ENCODE measurements at places on chromosomes 4 and X.

GRCh38 chr4:118807659-118808058 lies 28.3 kb downstream of the SEC24D start:
- DNase-seq: no peak

GRCh38 chr4:57065730-57066482 lies 44.3 kb downstream of the IGFBP7 start:
- DNase-seq: no peak

- DNase-seq: no peak
Observed at GRCh38 chr4:73821325-73821724, 15.2 kb upstream of the CXCL6 start.

DNA sequence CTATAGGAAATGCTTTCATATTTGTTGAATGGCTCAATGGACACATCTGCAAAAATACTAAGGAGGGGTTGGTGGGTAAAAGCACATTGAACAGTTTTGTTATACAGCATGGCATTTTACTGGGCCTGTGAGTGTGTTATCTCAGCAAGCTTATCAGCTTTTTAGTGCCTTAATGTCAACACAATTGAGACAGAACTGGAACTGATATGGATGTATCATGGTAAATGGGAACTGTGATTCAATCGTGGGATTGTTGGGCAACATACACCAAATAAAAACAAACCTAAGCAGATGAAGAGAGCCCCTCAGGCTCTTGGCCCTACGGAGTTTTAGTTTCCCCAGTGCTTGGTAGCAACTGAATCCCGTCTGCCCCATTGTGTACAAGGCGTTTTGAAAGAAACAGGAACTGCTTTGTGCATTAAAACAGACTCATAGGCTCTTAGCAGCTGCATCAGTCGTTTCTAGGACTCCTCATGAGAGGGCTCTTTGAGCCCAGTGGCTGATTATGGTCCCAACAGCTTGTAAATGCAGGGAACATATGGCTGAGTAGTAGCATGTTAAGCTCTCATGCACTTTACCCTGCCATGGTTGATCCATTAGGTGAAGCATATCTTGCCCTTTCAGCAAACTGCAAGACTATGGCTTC lies 7.3 kb downstream of the GPR119 start:
- no peak for DNase-seq

DNA sequence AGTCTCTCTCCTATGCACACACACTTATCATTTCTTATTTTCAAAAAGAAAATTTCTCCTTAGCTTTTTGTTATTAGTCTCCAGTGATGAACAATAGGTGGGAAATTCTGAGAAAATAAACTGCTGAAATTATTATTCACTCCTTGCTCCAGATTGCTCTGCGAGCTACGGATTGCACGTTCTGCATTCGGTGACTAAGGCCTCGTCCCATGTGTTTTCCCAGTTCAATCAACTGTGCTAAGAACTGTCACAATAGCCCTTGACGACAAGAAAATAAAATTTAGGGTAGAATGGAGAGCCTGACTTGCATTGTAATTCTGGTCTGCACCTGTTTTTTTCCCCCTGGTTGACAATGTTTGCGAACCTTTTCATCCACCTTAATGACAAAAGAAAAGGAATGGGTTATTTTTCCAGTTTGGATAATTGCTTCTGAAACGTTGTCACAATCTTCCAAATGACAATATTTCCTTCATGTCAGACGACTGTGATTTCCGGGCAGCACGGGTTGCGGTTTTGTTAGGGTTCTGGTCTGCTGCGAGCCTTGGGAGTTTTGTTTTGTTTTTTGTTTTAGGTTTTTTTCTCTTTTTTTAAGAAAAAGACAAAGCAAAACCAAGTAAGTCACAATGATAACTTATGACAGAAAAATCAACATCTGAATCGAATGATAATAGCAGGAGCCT lies 124.5 kb upstream of the NOCT start:
- peak; percentile 78 for DNase-seq

- no peak for DNase-seq
Observed at GRCh38 chrX:39551762-39552161, 546.0 kb downstream of the BCOR start.

GRCh38 chrX:41666251-41666650 lies 22.5 kb upstream of the GPR34 start:
- no peak for DNase-seq

DNA sequence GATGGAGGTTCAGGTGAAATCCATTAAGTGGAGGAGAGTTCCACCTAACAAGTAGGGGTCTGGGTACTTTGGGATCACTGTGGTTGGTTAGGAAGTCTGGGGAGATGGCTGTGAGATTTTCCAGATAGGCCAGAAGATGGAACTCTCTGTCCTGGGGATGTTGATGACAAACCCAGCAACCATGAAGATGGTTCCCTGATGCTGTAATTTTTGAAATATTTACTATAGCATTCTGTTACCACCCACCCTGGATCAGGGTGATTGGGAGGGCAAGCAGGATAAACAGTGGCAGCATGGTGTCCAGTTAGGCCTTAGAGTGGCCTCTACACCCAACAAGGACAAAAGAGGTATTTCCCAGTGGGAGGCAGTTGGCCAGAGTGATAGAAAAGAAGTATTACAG lies 15.9 kb upstream of the NELFA start:
- no peak for DNase-seq

DNA sequence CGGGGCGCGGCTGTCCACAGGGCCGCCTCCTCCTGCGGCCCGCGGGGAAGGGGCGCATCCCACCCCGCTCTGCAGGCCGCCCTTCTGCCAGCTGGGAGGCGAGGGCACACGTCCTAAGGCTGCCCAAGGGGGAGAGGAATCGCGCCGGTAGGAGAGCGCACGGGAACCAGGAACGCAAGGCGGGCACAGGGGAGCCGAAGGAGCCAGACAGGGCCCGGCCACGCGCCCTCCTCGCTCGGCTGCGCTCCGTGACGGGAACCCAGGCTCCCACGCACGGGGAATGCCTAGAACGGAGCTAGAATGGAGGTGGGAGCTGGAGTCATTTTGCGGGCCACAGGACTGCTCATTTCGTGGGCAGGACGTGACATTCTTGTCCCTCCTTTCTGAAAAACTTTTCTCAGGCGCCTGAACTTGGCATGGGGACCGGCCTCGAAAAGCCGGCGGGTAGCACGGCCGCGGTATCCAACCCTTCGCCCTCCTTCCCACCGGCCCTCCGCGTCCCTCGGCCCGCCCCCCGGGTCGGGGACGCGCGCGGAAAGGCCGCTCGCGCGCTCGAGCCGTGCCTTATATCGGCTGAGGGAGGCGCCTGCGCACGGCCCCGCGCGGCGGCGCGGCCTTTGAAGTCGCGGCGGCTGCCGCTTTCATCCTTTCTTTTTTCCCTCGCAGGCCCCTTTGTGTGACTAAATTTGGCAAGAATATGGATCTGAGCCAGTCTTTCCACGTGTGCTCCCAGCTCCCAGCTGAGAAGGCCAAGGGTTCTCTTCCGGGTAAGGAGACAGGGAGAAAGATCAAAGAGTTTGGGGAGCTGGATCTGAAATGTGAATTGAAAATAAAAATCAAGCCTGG lies 4.2 kb upstream of the LEF1 start:
- peak; percentile 77 for DNase-seq

GRCh38 chrX:55488006-55488592 lies 1.5 kb downstream of the USP51 start:
- no peak for DNase-seq

GRCh38 chr4:89162496-89162895 lies 51.2 kb downstream of the TIGD2 start:
- no peak for DNase-seq

GRCh38 chr4:14827111-14827510 lies 175.2 kb upstream of the CPEB2 start:
- no peak for DNase-seq

DNA sequence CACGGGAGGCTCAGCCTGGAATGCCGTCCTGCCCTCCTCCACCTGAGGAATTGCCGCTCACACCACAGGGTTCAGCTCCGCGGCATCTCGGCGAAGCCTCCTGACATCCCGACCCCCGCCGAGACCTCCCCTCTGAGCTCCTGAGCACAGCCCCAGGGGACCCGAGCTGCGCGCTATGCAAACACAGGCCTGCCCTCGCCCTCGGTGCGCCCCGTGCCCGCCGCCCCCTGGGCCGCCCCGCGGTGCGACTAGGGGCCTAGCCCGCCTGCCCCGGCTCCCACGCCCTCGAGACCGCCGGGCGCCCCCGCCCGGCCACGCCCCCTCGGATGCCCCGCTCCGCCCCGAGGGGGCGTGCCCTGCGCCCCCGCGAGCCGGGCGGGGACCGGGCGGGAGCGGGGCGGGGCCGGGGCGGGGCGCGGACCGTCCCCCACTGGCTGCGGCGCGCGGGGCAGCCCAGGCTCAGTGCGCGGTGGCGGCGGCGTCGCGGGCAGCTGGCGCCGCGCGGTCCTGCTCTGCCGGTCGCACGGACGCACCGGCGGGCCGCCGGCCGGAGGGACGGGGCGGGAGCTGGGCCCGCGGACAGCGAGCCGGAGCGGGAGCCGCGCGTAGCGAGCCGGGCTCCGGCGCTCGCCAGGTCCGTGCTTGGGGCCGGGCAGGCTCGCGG lies at the start of gene FGFR3:
FGFR3 (plus strand) TSS at position 462 of the 664 bp plus-strand sequence. CDS start 642 bp downstream, outside the sequence.
- no peak for DNase-seq

GRCh38 chrX:42825201-42825600 lies 47.2 kb upstream of the PPP1R2C start:
- no peak for DNase-seq

DNA sequence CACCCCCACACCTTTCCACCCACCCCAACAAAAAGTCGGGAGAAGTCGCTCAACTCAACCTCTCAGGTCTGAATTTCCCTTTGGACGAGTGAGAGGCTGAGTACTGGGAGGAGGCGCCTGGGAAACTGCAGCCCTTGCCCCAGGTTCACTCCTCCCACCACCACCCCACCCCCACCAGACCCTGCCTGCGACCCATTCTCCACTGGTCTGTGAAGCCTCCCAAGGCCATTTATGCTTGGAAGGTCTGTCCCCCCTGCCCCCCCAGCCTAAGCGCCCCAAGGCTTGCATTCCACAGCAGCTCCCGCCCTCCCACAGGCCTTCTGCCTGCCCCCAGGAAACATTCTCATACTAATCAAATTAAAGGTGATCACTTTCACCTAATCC lies 27.2 kb downstream of the ELF4 start:
- DNase-seq: no peak

- DNase-seq: no peak
Observed at GRCh38 chr4:53011259-53011905, 149.3 kb downstream of the RASL11B start.

- peak; percentile 40 for DNase-seq
Observed at GRCh38 chr4:145938618-145939440, at the start of gene ZNF827. ZNF827 (minus strand) TSS chr4:145938823; CDS start chr4:145938407, 416 bp downstream.

- DNase-seq: no peak
Observed at GRCh38 chr4:137452799-137453198, 79.5 kb downstream of the PCDH18 start.

GRCh38 chr4:76141241-76141640 lies 7.0 kb downstream of the NUP54 start:
- no peak for DNase-seq

GRCh38 chr4:76738086-76738931 lies 159.6 kb downstream of the SOWAHB start:
- DNase-seq: no peak

- no peak for DNase-seq
Observed at GRCh38 chr4:2787230-2788100, 5.4 kb upstream of the SH3BP2 start.

GRCh38 chr4:8818063-8818881 lies 53.4 kb downstream of the HMX1 start:
- no peak for DNase-seq

DNA sequence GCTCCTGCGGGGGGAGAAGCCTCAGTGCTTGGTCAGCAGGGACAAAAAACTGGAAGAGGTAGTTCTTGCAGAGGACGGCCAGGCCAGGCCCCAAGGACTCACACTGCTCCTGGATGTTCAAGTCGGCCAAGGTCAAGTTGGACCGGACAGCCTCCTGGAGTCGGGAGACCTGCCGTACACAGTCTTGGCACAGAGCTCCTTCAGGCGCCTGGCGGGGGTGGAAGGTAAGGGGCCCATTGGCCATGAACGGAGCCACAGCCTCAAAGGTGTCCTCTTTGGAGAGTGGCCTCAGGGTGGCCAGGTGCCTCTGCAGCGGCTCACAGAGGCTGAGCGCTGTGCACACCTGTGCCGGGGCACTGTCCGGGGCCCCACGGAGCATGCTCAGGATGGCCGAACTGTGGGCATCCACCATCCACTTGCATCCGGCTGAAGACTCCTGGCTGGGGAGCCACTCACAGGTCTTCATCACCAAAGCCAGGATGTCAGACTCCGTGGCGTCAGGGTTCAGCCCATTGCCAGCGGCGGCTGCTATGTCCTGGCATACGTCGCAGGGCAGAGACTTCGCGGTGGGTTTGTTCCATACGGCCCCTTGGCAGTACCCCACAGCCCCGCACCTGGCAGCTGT lies 477 bp downstream of the PSAPL1 start:
- DNase-seq: no peak

DNA sequence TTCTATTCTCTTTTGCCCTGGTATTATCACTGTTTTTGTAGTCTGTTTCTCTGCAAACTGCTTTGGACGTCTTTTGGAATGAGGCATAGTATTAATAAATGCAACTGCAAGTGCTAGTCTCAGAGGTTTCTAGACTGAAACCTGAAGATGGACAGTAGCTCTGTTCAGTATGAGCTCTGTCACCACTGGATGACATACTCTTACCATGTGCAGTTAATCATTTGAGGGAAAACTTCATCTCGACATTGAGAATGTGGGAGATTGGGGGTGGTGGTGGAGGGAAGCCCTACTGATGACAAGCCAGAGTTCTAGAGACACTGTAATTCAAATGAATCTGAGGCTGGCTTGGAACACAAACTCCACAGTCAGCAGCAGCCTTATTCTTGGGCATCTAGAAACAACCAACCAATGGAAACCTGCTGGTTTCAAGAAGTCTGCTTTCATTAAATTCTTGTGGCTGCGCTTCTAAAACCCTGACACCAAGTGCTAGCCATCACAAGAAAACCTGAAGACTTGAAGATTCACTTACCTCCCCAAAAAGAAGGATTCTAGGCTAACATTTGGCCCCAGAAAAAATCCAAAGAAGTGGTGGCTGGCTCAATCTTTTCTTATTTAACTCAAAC lies 161.7 kb downstream of the RASL11B start:
- DNase-seq: no peak

GRCh38 chr4:22496165-22496813 lies 19.6 kb downstream of the ADGRA3 start:
- DNase-seq: no peak

GRCh38 chr4:173504181-173504503 lies 25.9 kb downstream of the HAND2 start:
- DNase-seq: no peak

DNA sequence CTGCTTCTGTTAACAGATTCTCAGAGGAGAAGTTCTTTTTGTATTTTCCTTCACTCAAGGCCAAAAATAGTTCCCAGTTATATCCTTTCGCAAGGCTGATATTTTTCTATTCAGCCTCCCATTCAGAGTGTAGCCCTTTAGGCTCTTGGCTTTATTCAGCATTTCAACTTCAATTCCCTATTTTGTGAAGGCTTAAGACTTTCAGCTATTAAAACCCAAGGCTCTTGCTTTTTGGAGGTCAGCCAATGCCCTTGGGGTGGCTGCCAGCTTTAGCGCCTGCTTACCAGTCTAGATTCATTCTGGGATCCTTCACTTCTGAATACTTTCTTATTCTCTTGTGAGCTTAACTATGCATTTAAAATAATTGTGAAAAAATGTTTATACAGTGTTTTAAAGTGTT lies 57.3 kb upstream of the ADGRA3 start:
- peak; percentile 64 for DNase-seq
